Tibial artery (tissue), 4 donors: ENCODE measurements at places on chromosomes 4 and X.
A peak's percentile ranks its signal among the peaks of the same experiment; 100 is the strongest.

DNA sequence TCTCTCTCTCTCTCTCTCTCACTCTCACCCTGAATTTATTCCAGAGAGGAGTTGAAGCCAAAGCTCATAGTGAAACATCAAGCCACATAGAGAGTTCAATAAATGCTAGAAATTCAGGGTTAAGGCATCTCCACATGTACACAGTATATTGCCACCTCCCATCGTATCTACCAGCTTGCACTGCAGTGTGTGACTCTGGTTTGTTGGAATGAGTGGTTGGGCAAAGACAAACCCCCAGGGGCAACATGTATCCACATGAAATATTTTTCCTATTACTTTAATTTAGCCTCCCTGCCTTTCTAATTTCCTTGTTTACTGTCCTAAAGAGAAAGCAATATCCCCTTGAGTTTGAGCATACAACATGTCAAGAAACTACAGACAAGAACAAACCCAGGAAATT, 247.3 kb downstream of the SPATA18 start:
- DNase-seq: no peak

- DNase-seq: no peak
Observed at GRCh38 chr4:123921339-123921738, 524.7 kb downstream of the SPRY1 start.

DNA sequence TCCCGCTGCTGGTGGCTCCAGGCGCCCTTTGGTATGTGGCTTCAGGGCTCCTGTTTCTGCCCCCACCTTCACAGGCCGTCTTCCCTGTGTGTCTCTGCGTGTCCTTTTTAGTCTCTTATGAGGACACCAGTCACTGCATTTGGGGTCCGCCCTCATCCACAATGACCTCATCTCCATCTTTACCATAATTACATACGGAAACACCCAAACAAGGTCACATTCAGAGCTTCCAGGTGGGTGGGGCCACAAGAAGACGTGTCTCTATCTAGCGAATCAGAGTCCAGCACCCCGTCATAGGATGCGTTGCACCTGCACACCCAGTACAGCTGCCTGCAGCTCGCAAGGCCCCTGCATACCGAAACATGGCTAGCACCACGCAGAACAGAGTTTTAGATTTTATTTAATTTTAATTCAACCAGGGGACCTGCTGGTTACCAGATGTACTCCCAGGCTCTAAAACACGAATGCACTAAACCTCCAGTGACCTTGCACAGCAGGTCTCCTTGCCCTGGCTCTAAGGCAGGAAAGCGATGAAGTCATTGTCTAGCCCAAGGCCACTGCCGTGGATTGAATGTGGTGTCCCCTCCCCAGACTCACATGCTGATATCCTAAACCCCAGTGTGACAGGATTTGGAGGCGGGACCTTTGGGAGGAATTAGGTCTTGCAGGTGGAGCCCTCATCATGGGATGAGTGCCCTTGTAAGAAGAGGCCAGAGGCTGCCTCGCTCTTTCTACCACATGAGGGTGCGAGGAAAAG, 30.3 kb downstream of the ABLIM2 start:
- DNase-seq: no peak

- DNase-seq: no peak
Observed at GRCh38 chr4:120683897-120684540, 238.5 kb downstream of the PRDM5 start.

GRCh38 chrX:122583551-122583950, 600.5 kb upstream of the GRIA3 start:
- no peak for DNase-seq

- DNase-seq: no peak
Observed at GRCh38 chr4:37268319-37268718, 23.8 kb downstream of the NWD2 start.

DNA sequence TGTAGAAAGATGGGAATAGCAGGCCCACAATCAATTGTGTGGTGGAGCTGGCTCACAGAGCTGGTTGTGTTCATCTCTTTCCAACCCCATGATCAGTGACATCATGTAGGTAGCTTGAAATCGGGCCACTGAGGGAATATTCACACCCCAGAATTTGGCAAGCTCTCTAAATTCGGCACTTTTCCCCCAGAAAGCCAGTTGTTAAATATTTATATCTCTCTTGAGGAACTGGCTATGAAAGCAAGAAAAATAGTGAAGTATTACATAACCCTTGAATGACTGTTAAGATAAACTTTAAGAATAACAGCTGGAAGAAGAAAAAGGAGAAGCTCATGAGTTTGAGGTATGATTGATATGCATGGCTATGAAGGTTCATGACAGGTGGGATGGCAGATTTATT, 38.9 kb downstream of the GPRIN3 start:
- DNase-seq: no peak

- DNase-seq: no peak
Observed at GRCh38 chrX:40474645-40475044, 106.1 kb upstream of the ATP6AP2 start.

GRCh38 chrX:47061238-47061919, 16.9 kb upstream of the RGN start:
- no peak for DNase-seq

DNA sequence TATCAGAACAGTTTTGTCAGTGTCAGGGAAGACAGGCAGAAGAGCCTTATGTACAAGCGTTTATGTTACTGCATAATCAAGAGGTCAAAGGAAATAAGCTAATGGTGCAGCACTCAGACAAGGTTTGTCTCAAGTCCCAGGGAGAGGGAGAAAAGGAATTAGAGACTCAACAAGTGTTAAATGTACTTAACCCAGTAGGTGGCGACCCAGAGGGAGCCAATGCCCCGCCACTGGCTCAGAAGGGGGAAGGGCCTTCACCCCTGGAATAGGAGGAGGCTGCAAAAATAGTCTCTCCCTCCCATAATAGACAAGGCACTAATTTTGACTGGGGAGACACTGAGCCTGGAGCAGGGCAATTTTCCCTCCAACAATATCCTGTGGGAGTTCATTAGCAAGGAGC, 14.1 kb upstream of the PAPSS1 start:
- no peak for DNase-seq

DNA sequence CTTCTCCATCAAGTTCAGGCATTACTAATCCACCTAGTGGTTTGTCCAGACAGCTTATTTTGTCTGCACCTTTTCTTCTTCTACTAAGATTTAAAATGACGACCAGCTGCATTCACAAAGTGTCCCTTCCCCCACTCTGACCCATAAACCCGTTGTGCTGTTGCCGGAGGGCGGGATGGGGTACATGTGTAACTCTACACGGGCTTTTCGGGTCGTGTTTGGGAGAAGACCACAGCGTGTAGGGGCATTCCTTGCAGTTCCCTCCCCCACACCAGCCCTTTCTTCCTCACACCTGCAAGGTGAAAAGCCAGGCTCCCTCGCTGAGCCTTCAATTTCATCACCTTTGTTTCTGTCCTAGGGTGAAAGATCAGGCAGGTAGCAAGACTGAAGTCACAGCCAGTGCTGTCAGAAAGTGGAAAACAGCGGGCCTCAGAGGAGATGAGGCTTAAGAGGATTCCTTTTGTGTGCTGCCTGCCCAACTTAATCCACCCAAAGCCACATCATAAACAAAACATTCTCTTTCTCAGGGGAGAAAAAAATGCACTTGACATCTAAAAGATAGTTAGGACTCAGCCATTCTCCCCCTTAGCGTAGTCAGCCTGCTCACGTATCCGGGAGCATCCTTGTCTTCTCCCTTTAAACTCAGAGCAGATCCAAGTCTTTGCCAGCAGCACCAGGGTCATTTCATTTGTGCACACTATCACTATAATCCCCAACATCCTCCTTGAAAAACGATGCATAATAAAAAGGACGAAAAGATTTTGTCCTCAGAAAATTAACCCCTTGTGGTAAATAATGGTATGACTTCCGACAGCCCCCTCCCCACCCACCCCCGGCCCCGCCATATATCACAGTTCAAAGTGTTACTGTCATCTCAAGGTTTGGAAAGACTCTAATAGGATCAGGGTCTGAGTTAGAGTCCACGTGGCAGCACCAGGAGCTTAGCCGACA, 599.0 kb downstream of the RAB28 start:
- DNase-seq: no peak

DNA sequence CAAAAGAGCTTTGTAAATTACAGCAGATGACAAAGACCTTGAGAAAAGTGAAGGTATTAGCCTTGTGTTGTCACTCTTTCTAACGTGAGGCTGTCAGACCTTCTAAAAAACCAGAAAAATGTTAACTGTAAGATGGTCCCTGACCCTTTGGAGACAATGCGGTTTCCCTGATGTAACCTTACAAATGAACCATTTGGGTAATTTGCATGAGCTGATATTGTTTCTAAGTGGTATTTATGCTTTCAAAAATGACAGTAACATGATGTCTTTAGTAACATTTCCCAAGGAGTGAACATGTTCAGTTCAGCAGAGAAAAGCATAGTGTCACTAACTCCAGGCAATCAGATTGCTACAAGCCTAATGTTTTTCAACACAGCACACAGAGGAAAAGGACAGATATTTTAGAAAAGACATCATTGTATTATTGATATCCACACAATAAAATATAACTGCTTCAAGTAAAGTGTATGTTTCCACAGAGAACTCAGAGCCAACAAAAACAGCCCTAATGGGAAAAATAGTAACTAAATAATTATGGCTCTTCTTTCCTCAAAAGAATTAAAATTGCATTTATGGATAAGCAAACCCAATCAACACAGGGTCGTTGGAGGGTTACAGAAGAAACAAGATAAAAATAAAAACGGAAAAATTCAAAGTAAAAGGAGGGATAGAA, 434.4 kb downstream of the KCNIP4 start:
- no peak for DNase-seq

DNA sequence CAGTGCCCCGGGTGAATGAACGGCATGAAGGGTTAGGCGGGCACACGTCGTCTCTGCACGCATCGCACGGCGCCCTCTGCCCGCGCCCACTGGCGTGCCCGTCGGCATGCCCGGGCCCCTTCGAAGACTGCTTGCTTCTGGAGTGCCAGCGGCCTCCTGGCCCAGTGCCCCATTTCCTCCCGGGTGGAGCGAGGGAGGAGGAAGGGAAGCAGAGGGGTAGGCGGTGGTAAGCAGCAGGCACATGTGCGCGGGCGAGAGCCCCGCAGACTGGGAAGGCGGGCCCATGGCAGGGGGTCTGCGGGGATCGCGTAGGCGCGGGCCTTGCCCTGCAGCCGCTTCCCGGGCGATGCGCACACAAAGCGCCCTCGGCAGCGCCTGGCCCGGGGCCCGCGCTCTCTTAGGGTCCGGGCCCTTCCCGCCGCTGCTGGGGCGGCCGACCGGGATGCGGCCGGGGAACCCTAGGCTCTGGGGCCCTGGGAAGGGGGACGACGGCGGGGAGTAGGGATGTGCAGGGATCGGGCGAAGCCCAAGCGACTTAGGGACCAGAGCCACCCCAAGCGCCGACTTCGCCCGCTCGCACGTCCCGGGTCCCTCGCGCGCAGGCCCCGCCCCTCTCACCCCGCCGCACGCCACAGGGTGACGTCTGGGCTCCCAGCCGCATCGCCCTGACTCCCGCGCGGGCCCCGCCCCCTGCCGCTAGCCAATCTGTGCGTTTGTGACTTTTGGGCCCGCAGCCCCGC, 866 bp upstream of the EMD start:
- DNase-seq: peak; percentile 63

DNA sequence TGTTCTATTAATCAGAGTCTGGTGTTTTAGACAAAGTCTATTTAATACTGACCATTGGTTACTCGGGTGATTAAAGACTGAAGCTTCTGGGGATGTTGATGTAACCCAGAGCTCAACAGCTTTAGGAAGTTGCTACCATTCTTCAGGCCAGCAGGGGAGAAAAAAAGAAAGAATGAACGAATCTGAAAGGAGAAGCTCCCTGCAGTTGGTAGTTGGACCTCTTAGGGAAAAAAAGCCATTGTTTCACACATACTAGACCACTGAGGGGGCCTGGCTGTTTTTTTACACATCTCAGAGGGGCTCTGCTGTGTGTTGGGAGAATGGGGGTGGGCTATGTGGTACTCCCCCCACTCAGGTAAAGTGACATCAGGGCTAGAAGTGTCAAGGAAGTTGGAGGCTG, 378.9 kb downstream of the KCNIP4 start:
- no peak for DNase-seq
